ENCODE measurements at places on chromosomes 16 and 17.

DNA sequence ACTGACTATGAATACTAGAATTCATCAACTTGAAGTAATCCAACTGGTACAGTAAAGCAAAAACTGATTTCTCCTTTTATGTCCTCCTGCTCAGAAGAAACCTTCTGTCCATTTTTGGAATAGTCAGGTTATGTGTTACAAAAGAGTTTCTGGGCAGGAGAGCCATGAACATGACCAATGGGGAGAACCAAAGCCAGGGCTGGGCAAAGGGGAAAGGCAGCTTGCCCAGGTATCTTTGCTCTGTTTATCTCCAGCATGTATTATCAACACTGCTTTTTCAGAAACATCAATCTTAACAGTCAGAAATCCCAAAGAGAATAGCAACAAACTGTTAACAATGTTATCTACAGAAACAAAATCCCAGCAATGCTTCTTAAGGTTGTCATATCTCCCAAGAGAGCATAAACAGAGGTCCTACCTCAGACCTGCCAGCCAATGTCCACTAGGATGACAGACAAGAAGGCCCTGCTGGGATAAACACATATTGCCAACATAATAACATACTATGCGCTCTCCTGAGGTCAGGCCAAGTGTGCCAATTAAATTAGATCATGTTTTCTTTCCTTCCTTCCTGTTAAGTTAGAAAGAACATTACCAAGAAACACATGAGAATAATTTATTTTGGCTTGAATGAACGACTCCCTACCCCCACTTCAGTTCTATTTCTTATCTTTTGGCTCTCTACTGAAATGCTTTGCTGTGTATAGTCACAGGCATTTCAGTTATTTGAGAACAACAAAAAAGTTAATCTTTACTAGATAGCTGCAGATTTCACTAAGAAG, 28.0 kb downstream of the BLMH start:
- no peak for DNase-seq

DNA sequence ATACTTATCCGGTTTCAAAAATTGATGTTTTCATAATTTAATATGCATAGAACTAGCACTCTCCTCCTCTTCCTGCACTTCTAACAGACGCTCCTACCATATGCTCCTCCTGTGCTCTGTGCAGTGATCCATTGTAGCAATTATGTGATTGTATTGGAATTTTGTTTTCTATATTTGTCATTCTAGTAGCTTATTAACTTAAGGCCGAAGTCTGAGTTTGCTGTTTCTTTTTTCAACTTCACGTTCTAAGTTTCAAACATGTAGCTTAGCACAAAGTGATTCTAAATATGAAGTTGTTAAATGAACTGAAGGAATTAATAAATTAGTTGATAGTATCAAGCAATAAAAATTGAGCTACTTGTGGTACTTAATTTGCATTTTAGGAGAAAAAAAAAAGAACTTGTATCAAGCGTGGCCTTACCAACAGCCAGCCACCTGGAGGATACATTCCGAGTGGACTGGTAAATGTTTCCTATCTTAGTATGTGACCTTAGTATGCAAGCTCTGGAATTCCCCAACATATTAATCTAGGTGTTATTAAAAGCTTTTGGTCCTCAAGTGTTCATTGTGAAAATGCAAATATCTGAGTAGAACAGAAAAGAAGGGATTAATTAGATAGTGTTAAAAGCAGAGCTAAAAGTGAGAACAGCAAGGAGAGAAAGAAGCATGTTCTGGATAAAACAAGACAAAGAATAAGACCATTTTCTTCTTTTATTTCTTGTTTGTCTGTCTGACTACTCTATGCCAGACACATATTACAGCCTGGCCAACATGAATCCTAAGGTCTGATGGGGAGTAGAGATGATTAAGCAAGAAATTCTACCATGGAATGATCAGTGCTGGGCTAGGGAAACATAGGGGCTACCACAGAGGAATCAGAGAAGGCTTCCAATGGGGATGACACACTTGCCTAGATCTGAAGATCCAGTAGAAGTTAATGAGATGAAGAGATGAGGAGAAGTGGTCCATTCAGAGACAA, 290.4 kb upstream of the MON1B start:
- DNase-seq = no peak

- DNase-seq = no peak
Measured at GRCh38 chr17:64329588-64329987, 61.1 kb downstream of the PECAM1 start.

DNA sequence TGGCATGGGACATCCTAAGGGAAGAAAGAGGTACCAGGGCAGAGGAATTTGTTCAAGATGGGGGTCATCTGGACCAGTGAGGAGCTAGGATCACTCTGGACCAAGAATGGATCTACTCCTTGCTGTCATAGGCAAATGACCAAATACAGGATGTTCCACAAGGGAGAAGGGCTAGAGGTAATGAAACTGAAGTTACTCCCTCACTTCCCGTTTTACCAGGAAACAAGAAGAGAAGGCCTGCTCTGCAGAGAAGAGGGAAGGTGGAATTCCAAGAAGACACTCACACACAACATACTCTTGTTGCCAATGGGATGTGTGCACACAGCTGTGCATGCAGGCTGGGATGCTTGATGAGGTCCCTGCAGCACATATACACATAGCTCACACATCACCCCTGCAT, 38.6 kb downstream of the NEUROD2 start:
- DNase-seq = no peak

DNA sequence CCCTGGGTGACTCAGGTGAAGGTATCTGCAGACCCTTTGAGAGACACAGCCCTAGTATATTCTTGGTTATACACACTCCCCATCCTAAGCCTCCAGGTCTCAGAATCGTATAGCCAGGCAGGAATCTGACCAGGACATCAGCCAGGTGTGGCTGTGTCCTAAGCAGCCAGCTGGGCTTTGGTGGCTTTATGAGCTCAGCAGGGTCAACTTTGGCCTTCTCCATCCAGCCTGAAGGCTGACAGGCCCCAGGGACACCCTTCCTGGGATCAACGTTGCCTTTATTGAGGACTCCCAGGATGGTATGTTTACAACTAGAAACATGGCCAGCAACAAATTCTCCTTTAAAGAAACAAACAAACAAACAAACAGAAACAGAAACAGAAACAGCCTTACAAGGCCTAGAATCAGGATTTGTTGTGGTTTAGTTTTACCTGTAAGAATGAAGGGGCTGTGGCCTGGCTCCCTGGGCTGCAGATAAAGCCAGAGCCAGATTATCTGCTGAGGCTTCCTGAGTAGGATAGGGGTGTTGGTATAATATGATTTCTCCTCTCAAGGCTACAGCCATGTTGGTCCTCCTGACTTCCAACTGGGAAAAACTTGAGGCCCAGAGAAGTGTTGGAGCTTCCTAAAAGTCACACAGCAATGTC, 8.5 kb downstream of the KIF19 start:
- DNase-seq = no peak

DNA sequence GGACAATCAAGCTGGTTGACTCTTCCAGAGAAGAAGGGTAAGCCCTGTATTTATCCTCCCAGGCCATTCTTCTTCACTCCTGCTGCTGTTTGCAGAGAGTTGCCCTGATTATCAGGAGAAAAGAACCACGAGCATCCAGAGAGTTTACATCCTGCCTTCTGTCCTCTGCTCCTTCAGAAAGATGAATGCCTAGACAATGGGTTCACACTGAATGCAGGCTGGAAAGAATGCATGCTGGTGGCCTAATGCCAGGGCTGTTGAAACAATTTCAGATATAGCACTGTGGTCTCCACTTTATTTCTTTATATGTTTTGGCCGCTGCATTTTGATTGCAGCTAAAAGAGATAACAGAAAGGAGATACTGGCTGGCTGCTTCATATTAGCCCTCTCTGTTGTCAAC, 21.2 kb upstream of the HAS3 start:
- DNase-seq = no peak

GRCh38 chr17:81481815-81482505, 30.6 kb downstream of the ACTG1 start:
- DNase-seq = no peak

GRCh38 chr17:77888242-77889134, 70.0 kb upstream of the TNRC6C start:
- DNase-seq = no peak

DNA sequence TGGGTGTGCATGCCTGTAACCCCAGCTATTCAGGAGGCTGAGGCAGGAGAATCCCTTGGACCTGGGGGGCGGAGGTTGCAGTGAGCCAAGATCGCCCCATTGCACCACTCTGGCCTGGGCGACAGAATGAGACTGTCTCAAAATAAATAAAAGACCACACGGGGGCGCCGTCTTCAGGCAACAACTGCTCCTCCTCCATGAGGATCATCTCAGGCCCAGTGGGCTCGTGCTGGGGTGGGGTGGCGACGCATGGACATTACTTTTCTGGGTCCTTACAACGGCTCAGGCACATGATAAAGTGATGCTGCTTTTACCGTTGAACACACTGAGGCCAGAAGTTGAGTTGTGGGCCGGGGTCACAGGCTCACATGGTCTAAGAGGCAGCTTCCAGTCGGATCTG, 56.2 kb downstream of the PRMT7 start:
- DNase-seq = no peak

GRCh38 chr16:1614456-1615102, 2.4 kb downstream of the CRAMP1 start:
- no peak for DNase-seq

DNA sequence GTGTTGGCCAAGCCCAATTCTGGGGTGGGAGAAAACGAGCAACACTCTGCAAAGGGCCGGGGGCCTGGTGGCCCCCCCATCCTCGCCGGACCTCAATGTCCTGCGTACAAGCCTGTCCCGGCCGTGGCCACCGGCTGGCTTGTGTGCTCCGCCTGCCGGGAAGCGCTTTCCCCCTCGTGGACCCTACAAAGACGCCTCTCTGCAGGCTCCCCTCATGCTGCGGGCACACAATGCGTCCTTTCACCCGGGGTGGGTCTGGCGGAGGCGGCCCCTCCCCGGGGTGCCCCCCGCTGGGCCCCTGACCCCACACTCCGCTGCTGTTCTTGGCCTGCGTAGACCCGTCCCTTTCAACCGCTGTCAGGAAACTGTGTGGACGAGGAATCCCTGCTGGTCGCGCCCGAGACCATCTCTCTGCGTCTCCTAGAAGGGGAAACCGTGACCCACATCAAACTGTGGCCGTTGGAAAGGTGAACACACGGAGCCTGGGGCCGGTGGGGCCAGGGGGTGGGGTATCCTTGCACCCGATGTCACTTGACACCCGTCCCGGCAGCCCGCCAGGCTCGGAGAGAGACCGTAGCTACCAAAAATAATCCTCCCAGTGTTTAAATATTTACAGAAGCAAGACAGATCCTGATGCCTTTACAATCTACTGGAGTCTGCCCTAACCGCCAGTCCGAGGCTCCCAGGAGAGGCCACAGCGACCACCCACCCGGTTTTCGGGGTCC, 43.6 kb downstream of the TBC1D16 start:
- DNase-seq = no peak

DNA sequence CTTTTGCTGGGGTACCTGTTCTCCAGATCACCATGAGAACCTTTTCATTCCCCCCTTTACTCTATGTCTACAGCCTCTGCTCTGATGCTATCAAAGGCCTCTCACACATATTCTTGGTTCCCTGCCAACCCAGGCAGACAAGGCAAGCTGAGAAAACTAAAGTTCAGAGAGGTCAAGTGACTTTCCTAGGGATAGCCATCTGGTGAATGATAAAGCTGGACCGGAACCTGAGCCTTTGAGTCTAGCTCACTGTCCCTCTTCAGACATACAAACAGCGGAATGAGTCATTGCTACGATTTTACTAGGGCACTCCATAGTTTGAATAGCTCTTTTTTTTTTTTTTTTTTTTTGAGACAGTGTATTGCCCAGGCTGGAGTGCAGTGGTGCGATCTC, 73.3 kb downstream of the XYLT1 start:
- DNase-seq = no peak

DNA sequence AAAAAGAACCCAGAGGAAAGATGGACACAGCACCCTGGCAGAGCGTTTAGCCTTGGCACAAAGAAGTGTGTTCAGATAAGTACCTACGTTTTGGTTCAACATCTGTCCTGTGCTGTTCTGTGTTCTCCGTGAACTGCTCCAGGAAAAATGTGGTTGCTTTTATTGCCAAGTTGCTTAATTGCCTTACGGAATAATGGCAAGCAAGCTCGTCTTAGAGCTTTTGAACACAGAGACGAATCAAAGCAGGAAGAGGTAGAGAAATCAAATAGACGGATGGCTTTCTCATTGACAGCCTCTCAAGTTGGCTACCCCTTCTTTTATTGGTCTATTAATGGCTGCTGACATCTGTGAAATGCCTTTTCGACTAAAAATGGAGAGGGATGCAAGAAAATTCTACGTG, 911.1 kb upstream of the EEF2KMT start:
- no peak for DNase-seq

DNA sequence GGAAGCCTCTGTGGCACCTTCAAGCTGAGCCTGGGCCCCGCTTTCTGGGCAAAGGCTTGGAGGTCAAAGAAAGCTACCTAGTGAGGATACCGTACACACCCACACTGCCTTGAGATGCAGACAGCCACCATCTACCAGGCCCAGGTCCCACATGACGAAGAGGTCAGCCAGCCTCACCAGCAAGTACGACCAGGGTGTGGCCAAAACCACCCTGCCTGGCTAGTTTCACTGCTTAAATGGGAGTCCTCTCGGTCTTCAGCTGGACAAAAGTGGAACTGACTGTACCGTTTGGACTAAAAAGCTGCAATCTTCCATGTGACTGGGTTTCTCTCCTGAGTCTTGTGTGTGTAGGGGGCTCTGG, 21.6 kb downstream of the VASN start:
- no peak for DNase-seq

GRCh38 chr16:85270374-85270773, 158.1 kb upstream of the CIBAR2 start:
- no peak for DNase-seq

DNA sequence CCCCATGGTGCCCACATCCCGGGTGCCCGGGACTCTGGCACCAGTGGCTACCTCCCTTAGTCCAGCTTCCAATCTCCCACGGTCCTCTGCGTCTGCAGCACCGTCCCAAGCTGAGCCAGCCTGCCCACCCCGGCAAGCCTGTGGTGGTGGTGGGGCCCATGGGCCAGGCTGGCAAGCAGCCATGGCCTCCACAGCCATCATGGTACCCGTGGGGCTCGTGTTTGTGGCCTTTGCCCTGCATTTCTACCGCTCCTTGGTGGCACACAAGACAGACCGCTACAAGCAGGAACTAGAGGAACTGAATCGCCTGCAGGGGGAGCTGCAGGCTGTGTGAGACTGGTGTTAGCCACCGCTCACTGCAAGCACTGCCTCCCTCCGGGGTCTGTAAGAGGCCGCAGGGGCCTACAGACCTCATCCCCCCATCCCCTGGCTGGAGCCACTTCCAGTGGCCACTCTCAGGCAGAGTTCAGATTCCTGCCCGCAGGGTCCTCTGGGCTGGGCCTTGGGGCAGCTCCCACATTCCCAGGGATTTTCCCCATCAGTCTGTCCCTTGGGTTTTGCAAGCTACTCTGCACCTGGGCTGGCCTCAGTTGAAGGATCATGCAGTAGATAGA, 3.9 kb upstream of the SETD1A start:
- peak; percentile 46 for DNase-seq

GRCh38 chr17:74746922-74747321, 1.5 kb upstream of the NHERF1 start:
- no peak for DNase-seq

DNA sequence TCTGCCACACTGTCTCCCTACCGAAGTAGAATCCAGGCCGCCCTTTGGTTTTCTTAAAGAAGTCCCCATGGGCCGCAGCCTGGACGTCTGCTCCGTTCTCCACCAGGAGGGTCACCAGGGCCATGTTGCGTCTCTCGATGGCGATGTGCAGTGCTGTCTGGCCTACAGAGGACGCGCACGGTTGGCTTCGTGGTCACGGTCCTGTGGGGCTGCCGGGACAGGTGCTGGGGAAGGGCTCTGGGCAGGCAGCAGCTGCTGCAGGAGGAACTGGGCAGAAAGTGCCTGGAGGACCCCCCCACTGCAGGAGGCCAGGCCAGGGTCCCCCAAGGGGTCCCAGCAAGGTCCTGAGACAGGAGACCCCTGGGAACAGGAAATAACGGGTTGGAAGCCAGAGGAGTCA, 19.0 kb downstream of the TRPV1 start:
- no peak for DNase-seq

Measured in NCI-H1048 (cell line).